Stromal cell of bone marrow (primary cell): ENCODE measurements at places on chromosomes 6 and 20.

GRCh38 chr6:105136431-105137350 lies 43.1 kb downstream of the POPDC3 start:
- DNase-seq: peak; percentile 28

GRCh38 chr6:165913676-165914570 lies 250.9 kb upstream of the PDE10A start:
- DNase-seq: no peak

GRCh38 chr6:87798393-87799278 lies 96.6 kb upstream of the AKIRIN2 start:
- no peak for DNase-seq

- no peak for DNase-seq
Measured at GRCh38 chr6:16805243-16805950, 44.1 kb upstream of the ATXN1 start.

GRCh38 chr6:73800997-73801396 lies 105.0 kb downstream of the CD109 start:
- DNase-seq: no peak

DNA sequence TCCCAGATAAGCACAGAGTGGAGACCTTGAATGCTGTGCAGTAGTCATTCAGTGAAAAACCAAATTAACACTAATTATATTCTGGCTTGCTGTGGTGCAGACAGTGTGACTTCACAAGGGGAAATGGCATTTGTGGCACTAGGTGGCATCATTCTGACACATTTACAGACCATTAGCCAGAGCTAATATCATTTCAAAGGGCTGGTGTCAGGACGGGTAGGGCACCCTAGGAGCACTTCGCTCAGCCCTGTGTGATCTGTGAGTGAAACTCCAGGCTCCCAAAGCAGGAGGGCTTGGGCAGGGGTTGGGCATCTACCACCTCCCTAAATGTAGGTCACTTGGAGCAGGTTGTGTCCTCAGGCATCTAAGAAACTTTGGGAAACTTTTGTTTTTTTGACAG lies 555.8 kb downstream of the PKHD1 start:
- DNase-seq: no peak

GRCh38 chr20:31559704-31560093 lies 45.4 kb upstream of the ID1 start:
- no peak for DNase-seq

GRCh38 chr6:115667478-115668026 lies 393.1 kb downstream of the FRK start:
- DNase-seq: no peak

DNA sequence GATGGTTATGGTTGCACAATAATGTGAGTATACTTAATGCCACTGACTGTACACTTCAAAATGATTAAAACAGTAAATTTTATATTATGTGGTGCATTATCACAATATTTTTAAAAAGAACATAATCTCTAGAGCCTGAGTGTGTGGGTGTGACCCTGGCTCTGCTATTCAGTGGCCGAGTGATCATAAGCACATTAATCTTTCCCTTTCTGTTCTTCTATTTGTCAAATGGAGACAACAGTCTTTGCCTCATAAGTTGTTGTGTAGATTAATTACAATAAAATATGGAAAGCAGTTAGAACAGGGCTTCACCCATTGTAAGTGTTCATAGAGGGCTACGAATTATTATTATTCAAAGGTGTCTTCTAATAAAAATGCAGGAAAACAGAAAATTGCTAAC lies 548.6 kb downstream of the HTR1B start:
- no peak for DNase-seq

GRCh38 chr6:119584088-119584487 lies 234.5 kb upstream of the MAN1A1 start:
- DNase-seq: no peak

DNA sequence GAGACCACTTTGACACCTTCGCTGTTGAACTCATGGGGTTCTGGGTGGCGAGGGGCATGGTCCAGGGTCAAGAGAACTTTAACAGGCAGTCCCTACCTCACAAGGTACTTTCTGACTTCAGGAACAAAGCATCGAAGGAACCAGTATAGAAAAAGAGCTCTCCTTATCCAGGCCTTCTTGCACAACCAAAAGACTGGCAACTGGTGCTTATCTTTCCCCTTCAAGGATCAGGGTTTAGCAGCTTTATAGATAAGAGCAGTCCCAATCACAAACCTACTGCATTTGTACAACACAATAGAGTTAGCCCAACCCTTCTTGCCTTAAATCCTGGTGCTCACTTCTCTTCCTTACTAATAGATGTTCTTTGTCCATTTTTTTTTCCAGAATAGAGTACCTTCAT lies 116.3 kb downstream of the SNX5 start:
- DNase-seq: no peak

DNA sequence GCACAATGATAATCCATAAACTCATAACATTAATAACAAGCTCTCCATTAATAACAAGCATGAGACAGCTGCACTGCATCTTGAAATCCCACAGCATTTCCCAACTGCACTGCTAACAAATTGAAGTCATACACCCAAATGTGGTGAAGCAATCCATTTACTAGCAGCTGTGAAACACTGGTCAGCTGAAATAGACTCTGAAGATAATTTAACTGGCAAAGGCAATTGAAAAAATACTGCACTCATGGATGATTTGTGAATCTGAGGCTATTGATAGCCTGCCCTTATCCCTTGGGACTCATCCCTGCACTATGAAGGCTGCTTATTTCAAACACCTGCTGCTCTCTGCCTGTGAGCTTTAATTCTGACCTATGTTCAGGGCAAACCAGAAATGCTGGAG lies 49.1 kb upstream of the PLCB1 start:
- peak; percentile 76 for DNase-seq

DNA sequence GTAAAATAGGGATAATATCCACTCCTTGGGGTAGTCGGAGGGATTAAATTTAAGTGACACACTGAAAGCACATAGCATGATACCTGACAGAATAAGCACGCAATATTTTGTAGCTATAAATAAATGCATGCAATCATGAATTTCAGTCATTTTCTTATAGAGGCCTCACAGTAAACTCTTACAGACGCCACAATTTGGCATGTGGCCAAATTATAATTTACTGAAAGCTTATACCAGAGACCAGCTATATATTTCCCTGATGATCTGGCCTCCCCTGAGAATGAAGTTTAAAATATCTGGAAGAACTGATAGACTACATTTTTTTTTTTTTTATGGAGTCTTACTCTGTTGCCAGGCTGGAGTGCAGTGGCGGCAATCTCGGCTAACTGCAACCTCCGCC lies 40.9 kb downstream of the QRSL1 start:
- no peak for DNase-seq

GRCh38 chr6:109799664-109800063 lies 108.6 kb downstream of the FIG4 start:
- no peak for DNase-seq

GRCh38 chr6:113824411-113824810 lies 32.7 kb upstream of the MARCKS start:
- no peak for DNase-seq

DNA sequence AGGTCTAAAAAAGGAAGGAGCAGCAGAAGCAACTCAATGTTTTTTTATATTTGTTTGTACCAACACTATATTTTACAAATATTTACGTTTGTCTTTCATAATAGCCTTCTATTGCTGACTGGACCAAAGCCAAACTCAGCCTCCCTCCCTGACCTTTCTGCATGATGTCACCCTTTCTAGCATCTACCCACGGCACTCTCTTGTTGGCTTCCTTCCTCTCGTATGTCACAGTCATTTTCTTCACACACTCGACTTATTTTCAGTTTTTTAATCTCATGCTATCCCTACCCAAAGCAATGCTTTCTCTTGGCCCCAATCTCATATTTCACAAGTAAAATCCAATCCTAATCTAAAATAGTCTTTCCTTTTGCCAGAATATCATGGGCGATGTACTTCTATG lies 16.3 kb upstream of the FAM8A1 start:
- DNase-seq: no peak

DNA sequence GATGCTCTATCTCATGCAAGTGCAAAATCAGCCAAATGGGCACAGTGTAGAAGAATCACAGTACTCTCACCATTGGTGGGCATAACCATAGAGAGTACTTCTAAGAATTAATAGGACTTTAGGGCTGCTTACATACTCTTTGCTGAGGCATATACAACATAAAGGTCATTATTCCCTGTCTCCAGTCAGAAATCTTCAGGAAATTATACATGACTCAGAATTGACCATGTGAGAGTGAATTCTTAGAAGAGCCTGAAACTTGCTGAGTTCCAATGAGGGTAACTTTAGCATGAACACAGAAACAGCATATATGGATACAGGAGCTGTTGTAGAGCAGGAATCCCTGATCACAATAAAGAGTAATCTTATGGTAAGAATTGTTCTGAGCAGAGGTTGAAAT lies 498.7 kb downstream of the TENT5A start:
- DNase-seq: no peak

DNA sequence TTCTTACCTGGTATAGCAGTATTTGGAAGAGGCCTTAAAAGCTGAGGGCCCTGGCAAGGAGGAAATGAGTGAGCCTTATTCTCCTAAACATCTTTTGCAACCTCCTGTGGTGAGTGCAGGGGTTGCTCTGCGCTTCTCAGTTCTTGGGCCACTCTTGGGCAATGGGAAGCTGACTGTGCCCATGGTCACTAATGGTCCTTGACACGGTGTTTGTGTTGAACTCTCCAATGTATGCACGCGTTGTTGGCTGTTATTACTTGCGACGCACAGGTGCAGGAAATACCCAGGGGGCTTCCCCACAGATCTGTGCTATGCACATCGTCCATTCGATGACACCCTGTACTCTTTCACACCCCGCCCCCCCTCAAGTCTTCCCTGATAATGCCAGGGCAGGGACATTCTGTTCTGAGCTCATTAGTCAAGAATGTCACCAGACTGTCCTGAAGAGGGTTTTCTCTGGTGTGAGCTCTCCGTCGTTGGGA lies 79.7 kb downstream of the EDN1 start:
- no peak for DNase-seq

DNA sequence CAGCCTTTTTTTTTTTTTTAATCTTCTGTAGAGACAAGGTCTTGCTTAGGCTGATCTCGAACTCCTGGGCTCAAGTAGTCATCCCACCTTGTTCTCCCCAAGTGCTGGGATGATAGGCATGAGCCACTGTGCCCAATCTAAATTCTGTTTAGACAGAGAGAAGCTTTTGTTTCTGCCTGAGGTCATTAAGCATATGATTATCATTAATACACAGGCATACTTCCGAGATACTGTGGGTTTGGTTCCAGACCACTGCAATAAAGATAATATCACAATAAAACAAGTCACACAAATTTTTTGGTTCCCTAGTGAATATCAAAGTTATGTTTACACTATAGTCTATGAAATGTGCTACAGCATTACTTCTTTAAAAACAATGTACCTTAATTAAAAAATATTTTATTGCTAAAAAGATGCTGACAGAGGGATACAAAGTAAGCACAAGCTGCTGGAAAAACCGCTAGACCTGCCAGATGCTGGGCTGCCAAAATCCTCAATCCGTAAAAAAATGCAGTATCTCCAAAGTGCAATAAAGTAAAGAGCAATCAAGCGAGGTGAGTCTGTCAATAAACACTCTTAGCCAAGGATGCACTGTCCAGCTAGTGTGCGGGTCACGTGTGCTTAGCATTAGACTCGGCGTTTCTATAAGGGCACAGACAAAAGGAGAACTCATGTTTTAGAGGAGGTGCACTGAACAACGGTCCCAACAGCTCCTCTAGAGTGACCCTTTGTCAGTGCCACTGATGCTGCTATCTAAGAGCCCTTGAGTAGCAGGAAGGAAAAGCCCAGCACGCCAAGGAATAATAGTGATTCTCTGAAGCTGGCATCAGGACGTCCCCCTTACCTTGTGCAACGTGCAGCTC lies 16.1 kb downstream of the TXNDC5 start:
- DNase-seq: no peak

GRCh38 chr6:46521464-46521971 lies 30.3 kb upstream of the RCAN2 start:
- DNase-seq: peak; percentile 40

DNA sequence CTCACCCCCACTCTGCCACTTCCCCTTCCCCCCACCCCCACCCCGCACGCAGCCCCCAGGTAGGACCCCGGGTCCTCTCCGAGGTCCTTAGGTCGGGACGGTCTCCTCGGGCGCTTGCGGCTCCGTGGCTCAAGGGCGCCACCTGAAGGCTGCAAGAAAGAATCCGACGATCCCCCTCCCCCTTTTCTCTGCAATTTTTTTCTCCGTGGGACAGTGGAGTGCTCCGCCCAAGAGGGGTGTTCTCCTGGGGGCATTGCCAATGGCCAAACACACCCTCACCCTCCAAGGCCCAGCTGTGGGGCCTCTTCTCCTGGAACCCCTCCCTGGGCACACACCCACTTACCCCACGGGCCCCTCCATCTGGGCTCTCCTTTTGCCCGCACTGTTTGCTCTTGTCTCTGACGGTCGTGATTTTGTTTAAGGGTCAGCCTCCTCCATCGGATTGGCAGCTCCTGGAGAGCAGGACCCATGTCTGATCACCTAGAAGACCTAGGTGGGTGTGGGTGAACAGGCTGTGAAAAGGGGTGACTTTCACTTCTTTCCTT lies 1.1 kb upstream of the TMEM74B start:
- no peak for DNase-seq

GRCh38 chr6:44933108-44933507 lies 395.0 kb upstream of the RUNX2 start:
- no peak for DNase-seq

DNA sequence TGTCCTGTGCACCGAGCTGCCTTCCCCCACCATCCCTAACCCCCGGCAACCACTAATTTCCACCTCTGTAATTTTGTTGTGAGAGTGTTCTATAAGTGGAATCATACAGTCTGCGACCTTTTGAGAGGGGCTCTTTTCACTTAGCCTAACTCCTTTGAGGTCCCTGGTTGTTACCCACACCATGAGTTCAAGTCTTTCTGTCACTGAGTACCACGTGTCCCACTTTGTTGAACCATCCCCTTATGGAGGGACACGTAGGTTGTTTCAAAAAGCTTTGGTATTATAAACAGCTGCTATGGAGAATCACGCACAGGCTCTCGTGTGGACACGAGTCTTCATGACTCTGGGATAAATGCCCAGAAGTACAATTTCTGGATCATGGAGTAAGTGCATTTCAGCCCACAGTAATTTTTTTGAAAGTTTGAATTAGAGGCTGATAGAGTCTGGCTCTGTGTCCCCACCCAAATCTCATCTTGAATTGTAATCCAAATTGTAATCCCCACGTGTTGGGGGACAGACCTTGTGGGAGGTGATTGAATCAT lies 9.5 kb downstream of the FAM209B start:
- DNase-seq: no peak

- peak; percentile 17 for DNase-seq
Measured at GRCh38 chr6:15715060-15715459, 52.2 kb upstream of the DTNBP1 start.

DNA sequence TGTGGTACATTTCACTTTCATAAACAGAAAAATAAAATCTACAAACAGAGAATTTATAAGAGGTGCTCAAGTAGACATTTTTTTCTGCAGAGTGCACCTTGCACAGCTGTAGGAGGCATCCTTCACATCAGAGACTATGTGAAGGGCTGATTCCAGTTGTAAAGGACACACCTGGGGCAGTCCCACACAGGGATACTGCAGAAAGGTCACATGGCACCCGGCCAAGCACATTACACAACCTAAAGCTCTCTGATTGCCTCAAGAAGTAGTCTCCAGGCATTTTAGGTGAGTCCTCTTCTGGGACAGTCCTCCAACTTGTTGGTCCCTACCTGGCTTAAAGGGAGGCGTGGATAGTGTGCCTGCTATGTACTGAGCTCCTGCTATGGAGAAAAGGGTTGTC lies 502.9 kb upstream of the NOX3 start:
- DNase-seq: no peak
